ENCODE measurements at places on chromosomes 2 and 18.

GRCh38 chr2:150027164-150027563 lies 439.6 kb upstream of the MMADHC start:
- DNase-seq, result no peak

- no peak for DNase-seq
Observed at GRCh38 chr18:67742954-67743353, 226.4 kb upstream of the DSEL start.

DNA sequence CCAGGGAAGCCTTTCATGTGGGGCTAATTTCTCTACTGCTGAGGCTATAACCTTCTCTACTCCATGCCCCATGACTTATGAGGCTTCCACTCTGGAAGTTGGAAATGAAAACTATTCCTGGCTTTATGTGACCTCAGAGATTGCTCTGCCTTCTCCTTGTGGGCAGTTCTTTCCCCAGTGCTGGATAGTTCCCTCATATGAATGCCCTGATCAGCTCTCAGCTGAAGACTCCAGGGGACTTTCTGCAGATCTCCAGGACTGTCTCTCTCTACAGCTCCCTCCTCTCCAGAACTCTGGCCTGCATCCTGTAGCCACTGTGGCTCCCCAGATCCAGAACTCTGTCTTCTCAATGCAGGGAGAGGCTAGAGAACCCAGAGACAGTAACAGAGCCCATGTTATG lies 235.1 kb downstream of the SEPTIN10 start:
- no peak for DNase-seq

DNA sequence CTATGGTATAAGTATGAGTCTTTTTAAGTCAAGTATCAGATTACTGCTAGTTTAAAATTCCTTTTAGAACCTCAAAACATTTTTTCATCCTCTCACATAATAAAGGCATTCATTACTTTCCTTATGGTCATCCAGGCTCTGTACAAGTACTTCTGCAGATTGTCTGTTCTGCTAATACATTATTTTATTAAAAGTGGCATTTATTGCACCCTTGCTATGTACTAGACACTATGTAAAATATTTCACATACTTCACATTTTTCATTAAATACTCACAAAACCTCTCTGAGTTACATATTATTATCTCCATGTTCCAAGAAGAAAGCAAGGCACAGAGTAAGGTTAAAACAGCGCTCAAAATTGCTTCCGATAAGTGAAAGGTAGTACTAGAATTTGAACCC lies 84.1 kb downstream of the RAPH1 start:
- DNase-seq, result no peak

GRCh38 chr18:49701190-49701589 lies 112.1 kb downstream of the ACAA2 start:
- no peak for DNase-seq

- no peak for DNase-seq
Observed at GRCh38 chr2:231370749-231371429, 24.6 kb upstream of the B3GNT7 start.

DNA sequence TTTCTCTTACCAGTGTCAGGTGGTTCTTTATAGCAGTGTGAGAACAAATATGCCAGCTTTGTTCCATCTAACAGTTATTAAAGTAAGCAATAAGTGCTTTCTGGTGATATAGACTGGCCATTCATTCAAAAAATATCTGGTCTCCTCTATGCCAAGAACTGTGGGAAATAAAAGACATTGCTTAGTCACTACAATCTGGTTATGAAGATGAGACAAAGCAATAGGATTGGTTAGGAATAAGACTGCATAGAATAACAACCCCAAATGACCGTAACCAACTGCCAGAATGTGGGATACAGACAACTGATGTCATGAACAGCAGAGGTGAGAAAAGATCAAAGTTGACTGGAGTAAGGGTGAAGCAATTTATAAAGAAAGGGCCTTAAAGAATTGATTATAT lies 83.8 kb downstream of the MBD2 start:
- DNase-seq, result no peak

DNA sequence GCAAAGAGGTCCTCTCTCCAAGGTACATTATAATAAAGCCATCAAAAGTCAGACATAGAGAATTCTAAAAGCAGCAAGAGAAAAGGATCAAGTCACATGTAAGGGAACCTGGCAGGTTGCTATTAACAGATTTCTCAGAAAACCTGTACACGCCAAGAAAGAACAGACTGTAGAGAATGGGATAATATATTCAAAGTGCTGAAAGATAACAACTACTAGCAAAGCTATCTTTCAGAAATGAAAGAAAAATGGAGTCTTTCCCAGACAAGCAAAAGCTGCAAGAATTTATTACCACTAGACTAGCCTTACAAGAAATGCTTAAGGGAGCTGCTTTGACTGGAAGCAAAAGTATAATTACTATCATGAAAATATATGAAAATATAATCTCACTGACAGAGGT lies 81.5 kb downstream of the PTPN2 start:
- no peak for DNase-seq

GRCh38 chr2:86292571-86293515 lies 44.6 kb downstream of the REEP1 start:
- no peak for DNase-seq

GRCh38 chr18:45056926-45057325 lies 376.2 kb downstream of the SETBP1 start:
- no peak for DNase-seq

- DNase-seq, result no peak
Observed at GRCh38 chr2:197944416-197945096, 140.2 kb downstream of the PLCL1 start.

DNA sequence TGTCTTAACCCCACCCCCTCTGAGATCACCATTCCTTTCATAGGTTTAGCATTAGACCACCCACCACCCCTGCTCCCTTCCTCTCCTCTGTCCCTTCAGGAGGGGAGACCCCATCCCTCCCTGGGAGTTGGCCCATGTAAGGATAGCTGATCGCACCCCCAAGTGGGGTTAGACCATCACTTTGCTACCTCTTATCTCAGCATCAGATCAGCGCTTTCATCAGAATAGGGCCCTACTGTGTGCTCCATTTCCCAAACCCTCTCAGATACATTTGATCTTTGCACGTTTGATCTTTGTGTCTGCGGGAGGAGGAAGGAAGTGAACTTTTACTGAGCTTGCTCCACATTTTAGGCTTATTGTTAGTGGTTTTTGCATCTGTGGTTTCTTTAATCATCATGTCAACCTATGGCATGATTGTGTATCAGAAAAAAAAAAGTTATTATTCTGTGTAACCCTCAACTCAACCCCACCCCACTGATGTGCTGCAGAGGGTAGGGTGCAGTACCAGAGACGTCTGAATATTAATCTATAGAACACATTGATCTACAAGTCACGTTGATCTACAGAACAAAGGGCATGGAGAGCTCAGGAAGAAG lies 81.2 kb downstream of the PDCL3 start:
- no peak for DNase-seq
